ENCODE measurements at places on chromosomes 5 and 9.

DNA sequence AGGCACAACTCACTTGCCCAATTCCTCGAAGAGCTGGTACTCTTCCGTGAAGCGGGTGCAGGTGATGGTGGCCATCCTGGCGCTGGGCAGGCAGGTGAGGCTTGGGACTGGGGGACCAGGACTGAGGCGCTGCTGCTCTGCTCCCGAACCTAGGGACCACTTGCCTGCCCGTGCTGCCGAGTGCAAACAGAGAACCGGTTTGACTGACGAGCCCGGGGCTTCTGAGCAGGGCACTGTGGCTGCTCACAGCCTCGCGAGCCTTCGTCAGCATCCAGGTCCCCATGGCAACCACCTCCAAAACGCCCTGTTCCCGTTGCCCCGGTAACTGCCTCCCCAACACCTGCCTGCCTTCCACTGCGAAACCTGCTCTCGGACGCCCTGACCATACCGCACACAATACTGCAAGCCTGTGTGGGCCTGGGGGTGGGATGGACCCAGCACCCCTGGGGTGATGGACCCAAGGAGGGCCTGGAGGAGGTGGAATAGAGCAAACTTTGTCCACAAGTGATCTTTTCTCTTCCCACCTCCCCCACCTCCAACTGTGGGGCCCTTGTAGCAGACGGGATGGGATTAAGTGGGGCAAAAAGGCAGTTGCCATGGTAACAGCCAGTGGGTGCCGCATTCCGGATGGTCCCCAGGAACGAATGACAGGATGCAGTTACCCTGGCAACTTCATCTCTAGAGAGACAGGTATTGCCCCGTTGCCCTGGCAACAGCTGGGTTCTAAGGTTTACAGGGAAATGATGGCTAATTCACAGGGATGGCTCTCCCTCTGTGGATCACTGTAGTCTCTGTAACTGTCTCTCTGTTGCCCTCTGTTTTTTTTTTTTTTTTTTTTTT is at the start of gene CAMK2A:
TSS of gene CAMK2A (minus strand) at position 223 of the 840 bp plus-strand sequence. CDS start at position 75, 148 bp downstream.
- no peak for DNase-seq

DNA sequence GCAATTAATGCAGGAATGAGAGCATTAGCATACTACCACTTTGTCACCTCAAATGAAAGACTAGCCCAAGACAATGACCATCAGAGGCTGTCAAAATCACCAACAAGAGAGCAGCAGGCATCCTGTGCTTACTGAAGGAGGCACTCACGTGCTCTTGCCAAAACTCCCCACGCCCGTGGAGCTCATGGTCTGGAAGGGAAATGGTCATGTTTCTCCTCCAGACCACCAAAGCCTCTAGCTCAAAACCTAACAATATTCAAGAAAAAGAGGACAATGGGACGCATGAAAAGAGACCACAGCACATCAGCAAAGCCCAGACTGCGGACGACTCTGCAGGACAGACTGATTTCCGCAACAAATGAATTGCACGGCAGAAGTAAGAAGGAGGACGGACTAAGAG is 12.8 kb downstream of the AKNA start:
- DNase-seq: no peak

DNA sequence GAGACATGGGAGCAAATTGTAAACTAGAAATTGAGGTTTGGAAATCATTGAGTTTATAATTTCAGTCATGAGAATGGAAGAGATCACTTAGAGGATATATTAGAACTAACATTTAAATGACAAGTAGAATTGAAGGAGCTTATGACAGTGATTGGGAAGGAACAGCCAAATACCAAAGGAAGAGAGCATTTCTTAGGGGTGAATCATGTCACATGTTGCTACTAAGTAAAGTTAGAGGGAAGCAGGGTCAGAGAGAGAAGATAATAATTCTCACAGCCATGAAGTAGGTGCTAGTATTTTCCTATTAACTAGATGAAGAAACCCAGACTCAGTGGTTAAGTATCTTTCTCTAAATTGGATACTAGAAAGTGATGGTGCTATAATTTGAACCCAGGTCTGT is 59.3 kb downstream of the COMMD10 start:
- no peak for DNase-seq

GRCh38 chr9:34510497-34511468 is 12.0 kb downstream of the ENHO start:
- no peak for DNase-seq

GRCh38 chr9:2461892-2462291 is 159.7 kb upstream of the VLDLR start:
- no peak for DNase-seq

DNA sequence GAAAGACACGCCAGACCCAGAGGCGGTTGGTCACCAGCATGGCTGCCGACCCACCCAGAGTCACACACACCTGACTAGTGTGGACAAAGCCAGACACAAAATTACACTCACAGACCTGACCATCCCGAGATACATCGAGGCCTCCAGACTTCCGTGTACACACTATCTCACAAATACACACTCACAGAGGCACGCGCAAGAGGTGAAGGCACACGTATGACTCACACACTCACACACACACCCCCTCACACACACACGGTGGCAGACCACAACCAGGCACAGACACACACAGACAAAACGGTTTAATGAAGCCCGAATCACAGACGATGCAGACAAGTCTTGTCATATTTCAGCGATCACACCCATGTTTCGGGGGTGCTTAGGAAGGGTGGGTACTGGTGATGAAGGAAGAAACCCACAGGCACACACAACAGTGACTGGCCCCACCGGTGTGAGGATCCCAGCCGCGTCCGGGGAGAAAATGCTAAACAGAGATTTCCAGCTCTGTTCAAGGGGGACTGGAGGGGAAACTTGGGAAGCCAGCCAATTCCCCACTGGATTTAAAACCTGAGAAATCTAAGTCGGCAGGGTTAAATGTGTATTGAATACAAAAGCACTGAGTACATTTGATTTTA is 51.3 kb downstream of the CRB2 start:
- DNase-seq: no peak

- no peak for DNase-seq
These were observed 50.5 kb downstream of the PDE4D start for GRCh38 chr5:59842999-59843398.

DNA sequence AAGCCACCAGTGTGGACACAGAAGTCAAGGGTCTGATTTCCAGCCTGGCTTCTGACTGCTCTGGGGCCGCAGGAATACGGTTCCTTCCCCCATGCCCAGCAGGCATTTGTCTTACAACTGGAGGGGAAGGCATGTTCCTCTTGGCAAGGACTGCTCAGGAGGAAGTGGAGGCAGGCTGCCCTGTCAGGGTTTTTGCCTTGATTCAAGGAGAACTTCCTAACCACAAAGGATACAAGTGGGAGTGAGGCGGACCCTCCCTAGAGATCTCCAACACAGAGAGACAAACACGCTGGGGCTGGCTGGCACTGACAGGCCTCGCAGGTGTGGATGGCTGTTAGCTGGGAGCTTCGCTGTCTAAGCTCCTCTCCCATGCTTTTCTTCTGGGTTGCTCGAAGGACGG is 19.1 kb downstream of the TGFBI start:
- no peak for DNase-seq

GRCh38 chr5:28468166-28468565 is 1429.8 kb upstream of the CDH9 start:
- DNase-seq: no peak

GRCh38 chr5:84433461-84433860 is 48.8 kb upstream of the EDIL3 start:
- DNase-seq: no peak

DNA sequence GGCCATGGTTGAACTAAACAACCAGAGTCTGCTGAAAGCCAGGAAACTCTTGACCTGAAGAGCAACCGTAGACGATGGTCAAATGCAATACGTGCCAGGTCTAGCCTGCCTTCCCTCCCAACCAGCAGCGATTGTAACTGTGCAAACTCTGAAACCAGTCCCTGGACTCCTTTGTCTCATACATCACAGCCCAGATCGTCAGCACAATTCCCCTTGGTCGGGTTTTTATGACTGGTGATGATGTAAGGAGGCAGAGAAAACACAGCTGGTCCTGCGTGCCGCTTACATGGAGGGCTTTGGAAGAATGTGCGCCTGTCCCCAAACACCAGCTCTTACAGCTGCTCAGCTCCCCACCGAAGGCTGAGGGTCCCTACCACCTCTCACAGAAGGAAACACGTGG is 24.6 kb downstream of the SMIM23 start:
- DNase-seq: no peak

DNA sequence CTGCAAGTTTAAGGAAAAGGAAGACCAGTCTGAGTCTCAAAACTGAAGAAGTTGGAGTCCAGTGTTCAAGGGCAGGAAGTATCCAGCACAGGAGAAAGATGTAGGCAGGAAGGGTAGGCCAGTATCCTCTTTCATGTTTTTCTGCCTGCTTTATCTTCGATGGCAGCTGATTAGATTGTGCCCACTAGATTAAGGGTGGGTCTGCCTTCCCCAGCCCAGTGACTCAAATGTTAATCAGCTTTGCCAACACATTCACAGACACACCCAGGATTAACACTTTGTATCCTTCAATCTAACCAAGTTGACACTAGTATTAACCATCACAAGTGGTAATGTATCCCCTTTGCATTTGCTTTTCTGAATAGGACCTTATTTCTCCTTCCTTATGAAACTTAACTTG is 535.9 kb upstream of the FTMT start:
- DNase-seq: no peak

DNA sequence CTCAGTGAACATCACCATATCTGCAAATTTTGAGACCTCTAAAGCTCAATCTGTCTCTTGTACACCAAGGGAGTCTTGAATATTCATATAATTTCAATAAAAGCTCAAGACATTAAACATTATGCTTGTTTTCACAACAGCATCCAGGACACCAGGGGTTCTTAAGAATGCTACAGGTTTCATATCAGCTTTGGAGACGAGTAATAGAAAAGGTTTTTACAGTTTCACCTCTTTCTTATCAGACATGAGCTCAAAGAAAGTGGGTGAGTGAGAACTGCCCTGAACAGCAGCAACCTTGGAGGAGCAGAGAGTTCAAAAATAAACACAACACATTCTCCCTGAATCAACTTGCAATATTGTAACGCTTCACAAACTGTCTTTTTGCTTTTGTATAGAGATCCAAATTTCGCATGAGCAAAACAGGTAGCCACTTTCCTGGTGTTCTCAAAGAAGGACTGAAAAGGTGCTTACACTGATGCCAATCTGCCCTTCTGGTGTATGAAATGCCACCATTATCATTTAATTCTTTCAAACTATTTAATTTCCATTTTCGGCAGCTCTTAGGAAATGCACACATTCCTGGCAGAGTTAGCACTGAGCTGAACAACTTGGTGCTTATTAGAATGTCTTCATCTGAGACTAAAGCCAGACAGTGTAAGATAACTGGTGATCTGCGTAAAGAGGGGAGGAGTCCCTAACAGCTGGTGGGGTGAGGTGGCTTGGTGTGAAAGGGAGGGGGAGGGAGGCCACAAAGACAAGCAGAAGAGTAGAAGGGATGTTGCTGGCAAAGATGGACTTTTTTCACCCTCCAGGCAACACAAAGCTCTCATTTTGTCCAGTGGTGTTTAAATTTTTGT is 535.3 kb downstream of the PDE4D start:
- DNase-seq: no peak

GRCh38 chr5:31707329-31707728 is 68.4 kb downstream of the PDZD2 start:
- DNase-seq: no peak

DNA sequence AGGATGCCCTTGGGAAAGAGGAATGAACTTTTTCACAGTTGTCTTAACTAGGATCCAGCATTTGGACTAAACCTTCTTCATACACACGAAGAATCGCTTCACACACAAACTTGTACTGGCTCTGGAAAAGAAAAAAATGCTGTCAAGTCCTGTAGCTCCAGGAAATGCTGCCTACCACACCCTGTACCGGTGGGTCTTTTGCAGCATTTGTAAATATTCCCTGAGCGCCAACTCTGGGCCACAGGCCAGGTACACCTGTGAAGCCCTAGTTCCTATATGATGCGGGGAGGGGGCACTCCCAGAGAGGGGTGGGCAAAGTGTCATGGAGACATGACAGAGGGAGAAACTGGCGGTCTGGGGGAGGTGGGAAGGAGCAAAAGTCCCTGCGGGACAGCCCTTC is 58.7 kb upstream of the EPB41L4B start:
- no peak for DNase-seq

- no peak for DNase-seq
These were observed 141.0 kb downstream of the LHFPL2 start for GRCh38 chr5:78507531-78507930.

- no peak for DNase-seq
These were observed 75.9 kb upstream of the MINAR2 start for GRCh38 chr5:129672006-129672405.

Data from T-helper 1 cell (primary cell).